ENCODE measurements at places on chromosomes 3 and 15. TPM values are rescaled to one million over a fixed set of nuclear protein-coding genes. Genes with fewer than 3 reads are reported as not detected.

Gene GABRG3
- not detected for total RNA-seq

Gene EFCC1
- total RNA-seq = not detected

Gene GPD1L
- total RNA-seq = 5.7 TPM

Gene TF
- total RNA-seq = 1.4 TPM

Gene CLDN18
- total RNA-seq = not detected

Gene GRM7
- not detected for total RNA-seq

Gene USP19
- total RNA-seq = 33.5 TPM

Gene PP2D1
- total RNA-seq = not detected

Gene IGF2BP2
- total RNA-seq = 69.7 TPM

Gene FANCD2OS
- total RNA-seq = not detected

Gene CCNB2
- 4.9 TPM for total RNA-seq

Gene MITF
- 1.2 TPM for total RNA-seq

Gene FSTL1
- total RNA-seq = 1,923 TPM

Gene NR2E3
- not detected for total RNA-seq

Gene UBE2E1
- total RNA-seq = 80.2 TPM

Gene TRIM42
- total RNA-seq = not detected

Gene SLC24A5
- not detected for total RNA-seq

Gene NRROS
- total RNA-seq = 0.85 TPM

Gene POLQ
- 0.09 TPM for total RNA-seq

Gene A4GNT
- total RNA-seq = not detected

Gene TSEN2
- 6.9 TPM for total RNA-seq

Gene RLBP1
- not detected for total RNA-seq

Gene RHO
- not detected for total RNA-seq

Gene CISH
- total RNA-seq = 3.1 TPM

Gene SLC6A20
- total RNA-seq = not detected

Gene P2RY1
- 1.3 TPM for total RNA-seq

Gene COL7A1
- total RNA-seq = 11.7 TPM

Gene DAZL
- not detected for total RNA-seq

Gene APPL1
- total RNA-seq = 20.3 TPM

Gene NGRN
- 68.1 TPM for total RNA-seq

Gene DCLK3
- not detected for total RNA-seq

Gene HIGD2B
- not detected for total RNA-seq

Gene ELP6
- total RNA-seq = 26.3 TPM

Gene SLMAP
- total RNA-seq = 22.5 TPM

Gene TMEM45A
- total RNA-seq = 93.9 TPM

Gene TMA7
- 416 TPM for total RNA-seq

Gene COX17
- total RNA-seq = 11.7 TPM

Gene IL20RB
- 2.8 TPM for total RNA-seq
